Adrenal gland (tissue), 19 donors: ENCODE measurements at places on chromosomes 2 and 18. TPM values are rescaled to one million over a fixed set of nuclear protein-coding genes. Genes with fewer than 3 reads are reported as not detected.

MEIS1 gene
- 130 TPM for total RNA-seq

FRZB gene
- 2.1 TPM for total RNA-seq

DNA sequence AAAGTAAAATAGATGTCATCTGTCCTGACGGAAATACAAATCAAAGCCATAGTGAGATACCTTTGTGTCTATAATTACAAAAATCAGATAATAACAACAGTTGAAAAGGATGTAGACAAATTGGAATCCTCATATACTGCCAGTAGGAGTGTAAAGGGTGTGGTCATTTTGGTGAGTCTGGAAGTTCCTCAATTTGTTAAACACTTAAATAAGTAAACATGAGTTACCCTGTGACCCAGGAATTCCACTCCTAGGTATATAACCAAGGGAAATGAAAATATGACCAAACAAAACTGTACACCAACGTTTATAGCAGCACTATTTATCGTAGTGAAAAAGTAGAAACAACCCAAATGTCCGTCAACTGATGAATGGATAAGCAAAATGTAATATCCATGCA lies 24.0 kb downstream of the R3HDM1 start:
- DNase-seq, result no peak

CBLN2 gene
- 0.14 TPM for total RNA-seq

DNA sequence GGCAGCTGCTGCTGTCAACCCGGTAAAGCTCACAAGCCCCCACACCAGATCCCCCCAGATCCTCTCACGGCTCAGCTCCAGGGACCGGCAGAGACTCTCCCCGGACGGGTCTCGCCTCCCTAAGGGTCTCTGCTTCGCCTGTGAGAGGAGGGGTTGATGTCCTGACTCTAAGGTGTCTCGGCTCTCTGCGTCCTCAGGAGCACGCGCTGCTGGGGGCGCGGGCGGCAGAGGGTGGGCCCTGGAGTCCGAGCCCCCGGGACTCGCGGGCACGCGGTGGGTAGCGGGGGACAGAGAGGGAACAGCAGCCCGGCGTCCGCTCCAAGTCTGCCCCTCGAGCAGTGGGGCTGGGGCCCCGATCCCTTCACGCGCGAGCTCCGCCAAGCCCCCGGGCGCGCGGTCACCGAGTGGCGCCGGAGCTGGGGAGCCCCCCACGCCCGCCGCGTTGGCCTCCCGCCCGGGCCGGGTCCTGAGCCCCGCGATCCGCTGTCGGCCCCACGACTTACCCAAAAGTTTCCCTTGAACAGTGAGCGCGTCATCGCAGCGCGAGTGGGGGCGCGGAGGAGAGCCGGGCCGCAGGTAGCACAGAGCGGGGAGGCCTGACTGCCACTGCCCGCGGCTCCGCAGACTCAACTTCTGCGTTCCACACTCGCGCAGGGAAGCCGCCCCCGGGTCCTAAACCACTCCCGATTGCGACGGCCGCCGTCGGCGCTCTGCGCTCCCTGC lies at the start of gene PSTPIP2:
Gene PSTPIP2, minus strand, starts transcription at position 608 of the 723 bp plus-strand sequence. Its CDS starts 72 bp downstream, at position 536.
- peak; percentile 66 for DNase-seq

MAPRE2 gene
- 112 TPM for total RNA-seq

- no peak for DNase-seq
Observed at GRCh38 chr2:191222507-191222906, 22.7 kb upstream of the MYO1B start.

- no peak for DNase-seq
Observed at GRCh38 chr2:54545702-54546450, 89.7 kb downstream of the SPTBN1 start.

SRSF7 gene
- 114 TPM for total RNA-seq

- no peak for DNase-seq
Observed at GRCh38 chr2:200761266-200761665, 50.4 kb upstream of the BZW1 start.

SLC35F6 gene
- total RNA-seq, result 69.7 TPM

DNA sequence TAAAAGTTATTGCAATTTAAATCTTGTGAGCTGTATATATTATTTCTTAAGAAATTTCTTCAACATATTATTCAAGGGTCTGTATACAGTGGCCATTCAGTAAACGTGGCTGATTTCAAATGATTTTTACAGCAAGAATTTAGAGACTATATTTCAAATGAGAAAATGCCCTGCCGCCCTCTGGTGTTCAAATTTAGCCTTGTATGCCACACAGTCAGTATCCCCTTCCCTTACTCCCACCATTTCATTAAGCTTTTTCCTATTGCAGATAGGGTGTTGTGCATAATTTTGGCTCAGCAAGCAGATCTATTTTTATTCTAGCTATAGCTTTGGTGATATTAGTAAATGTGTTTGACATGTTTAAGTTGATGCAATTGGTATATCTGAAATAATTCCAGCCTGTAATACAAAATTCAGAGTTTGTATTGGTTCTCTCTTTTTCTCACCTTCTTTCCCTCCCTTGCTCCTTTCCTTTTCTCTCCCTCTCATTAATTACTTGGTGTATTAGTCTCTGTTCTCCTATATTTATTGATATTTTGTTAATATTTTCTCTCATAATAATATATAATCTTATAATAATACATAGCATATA lies 22.8 kb upstream of the SCN7A start:
- peak; percentile 11 for DNase-seq

DNA sequence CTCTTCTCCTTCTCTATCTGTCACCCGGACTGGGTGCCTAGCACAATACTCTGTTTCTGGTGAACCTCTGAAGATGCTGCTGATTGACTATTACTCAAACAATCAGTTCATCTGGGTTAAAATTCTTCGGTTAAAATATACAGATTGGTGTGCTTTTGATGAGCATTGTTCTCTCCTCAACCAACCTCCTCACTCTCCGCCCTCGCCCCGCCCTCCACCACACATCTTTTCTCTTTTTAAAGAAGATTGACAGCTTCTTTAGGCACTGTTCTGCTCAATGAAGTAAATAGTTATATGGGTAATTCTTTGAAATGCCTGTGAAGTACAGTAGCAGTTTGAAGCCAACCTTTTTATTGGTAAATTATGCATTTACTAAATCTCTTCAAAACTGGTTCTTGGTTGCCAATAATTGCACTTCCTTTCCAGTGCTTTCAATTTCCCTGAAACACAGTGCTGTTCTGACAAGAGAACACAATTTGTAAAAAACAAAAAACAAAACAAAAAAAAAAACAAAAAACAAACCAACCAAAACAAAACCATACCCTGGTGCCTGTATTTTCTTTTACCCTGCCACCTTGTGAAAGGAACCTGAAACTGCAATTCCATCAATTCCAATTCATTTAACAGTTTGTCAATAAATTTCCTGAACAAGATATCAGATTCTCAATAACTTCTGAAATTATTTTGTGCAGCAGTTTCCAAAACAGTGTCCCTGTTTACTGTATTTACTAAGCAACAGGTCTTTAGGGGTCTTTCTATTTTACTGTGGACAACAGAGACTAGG lies 188.6 kb downstream of the LRP1B start:
- DNase-seq, result no peak

- no peak for DNase-seq
Observed at GRCh38 chr2:16653799-16654198, 11.8 kb downstream of the CYRIA start.

COL3A1 gene
- 165 TPM for total RNA-seq

KCNG2 gene
- 1.2 TPM for total RNA-seq

DNA sequence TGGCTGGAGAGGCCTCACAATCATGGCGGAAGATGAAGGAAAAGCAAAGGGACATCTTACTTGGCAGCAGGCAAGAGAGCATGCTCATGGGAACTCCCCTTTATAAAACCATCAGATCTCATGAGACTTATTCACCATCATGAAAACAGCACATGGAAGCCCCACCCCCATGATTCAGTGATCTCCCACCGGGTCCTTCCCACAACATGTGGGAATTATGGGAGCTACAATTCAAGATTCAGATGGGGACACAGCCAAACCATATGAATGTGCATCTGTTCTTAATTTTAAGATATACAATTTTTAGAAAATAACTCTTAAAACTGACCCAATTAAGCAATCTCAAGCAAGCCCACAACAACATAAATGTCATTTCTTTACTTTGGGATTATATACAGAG lies 12.6 kb downstream of the C18orf63 start:
- no peak for DNase-seq

GRCh38 chr2:190320696-190321095 lies 1.1 kb upstream of the HIBCH start:
- DNase-seq, result no peak
